ENCODE measurements at places on chromosomes 6 and 20.

- DNase-seq, result no peak
Measured at GRCh38 chr20:50788045-50788991, 6.5 kb upstream of the BCAS4 start.

DNA sequence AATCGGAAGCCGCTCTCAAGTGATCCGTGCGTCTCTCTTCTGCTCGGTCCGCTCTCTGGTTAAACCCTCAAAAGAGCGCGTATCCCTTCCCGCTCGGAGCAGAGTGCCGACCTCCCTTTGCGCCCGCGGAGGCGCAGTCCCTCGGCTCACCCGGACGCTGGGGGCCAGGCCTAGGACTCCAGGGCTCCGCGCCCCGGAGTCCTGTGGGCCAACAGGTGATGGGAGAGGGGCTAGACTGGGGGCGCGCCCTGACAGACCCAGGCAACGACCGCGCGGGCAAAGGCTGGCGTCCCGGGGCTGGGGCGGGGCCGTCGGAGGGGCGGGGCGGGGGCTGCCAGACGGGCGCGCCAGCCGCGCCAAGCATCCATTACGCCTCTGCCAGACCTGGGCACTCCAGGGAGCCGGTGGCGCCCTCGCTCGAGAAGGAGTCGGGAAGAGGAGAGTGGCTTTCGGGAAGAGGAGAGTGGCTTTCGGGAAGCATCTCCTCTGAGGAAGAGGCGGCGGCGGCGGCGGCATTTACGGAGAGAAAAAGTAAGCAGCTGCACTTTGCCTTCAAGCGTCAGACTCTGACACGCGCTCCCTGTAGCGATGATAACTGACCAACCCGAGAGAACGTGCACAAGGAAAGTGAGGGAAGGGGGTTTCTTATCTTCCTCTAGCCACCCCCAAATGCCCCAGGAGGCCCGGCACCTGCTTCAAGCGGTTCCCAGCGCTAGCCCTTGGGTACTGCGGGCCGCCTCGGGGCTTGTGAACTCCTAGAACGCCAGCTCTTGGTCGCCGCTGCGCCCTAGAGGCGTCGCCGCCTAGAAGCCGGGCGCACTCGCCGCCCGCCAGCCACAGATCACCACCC is 2.6 kb downstream of the EPHA7 start:
- DNase-seq, result peak; percentile 96

DNA sequence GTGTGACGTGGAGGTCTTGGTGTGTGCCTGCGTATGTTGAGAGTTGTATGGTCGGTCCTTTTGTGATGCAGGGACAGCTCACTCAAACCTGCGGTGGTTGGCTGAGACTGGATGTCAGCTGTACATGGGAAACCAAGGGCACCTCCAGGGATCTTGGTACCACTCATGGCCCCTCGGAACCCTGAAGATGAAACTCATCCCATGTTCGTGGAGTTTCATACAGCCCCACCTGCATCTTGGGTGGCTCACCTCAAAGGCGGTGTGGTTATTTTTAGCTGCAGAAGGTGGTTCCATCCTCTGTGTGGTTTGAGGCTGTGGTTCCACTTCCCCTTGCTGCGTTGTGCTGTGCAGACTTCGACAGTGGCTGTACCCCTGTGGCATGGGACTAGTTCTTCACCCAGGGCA is 52.6 kb upstream of the SLC22A1 start:
- no peak for DNase-seq

- no peak for DNase-seq
Measured at GRCh38 chr6:112760831-112761230, 413.7 kb downstream of the RFPL4B start.
